ENCODE measurements at places on chromosomes 2 and 18.

DNA sequence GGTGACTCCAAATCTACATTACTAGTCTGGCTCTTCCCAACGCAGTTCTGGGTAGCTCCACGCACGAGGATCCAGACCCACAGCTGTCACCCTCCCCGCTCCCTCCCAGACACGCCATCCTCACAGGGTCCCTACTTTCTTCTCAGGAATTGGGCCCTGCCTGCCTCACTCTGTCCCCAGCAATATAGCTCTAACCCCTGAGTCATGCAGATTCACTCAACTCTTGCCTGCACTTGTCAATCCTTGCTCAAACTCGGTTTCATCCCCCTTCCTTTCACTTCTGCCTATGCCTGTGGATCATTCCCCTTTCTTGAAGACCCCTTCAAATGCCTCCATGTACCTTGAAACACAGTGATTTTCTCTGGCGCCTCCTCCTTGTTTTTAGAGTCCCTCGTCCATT is 5.0 kb downstream of the ST8SIA5 start:
- no peak for DNase-seq

GRCh38 chr18:10927286-10927992 is 221.9 kb downstream of the PIEZO2 start:
- DNase-seq: no peak

DNA sequence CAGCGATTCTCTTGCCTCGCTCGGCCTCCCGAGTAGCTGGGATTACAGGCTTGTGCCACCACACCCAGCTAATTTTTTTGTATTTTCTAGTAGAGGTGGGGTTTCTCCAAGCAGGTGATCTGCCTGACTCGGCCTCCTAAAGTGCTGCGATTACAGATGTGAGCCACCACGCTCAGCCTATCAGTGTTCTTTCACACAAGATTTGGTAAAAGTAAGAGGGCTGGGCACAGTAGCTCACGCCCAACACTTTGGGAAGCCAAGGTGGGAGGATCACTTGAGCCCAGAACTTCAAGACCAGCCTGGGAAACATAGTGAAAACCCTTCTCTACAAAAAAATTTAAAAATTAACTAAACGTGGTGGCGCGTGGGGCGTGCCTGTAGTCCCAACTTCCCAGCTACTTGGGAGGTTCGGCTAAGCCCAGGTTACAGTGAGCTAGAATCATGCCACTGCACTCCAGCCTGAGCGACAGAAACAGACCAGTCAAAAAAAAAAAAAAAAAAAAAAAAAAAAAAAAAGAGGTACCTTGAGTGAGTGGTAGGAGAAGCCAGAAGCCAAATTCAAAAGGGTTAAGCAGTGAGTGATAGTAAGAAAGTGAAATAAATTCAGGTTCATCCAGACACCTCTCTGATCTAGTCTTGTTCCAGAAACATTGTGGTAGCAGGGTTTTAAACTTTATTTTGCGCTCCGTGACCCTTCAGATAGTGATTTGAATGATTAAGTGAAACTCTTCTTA is 981 bp downstream of the MRPL53 start:
- DNase-seq: no peak

DNA sequence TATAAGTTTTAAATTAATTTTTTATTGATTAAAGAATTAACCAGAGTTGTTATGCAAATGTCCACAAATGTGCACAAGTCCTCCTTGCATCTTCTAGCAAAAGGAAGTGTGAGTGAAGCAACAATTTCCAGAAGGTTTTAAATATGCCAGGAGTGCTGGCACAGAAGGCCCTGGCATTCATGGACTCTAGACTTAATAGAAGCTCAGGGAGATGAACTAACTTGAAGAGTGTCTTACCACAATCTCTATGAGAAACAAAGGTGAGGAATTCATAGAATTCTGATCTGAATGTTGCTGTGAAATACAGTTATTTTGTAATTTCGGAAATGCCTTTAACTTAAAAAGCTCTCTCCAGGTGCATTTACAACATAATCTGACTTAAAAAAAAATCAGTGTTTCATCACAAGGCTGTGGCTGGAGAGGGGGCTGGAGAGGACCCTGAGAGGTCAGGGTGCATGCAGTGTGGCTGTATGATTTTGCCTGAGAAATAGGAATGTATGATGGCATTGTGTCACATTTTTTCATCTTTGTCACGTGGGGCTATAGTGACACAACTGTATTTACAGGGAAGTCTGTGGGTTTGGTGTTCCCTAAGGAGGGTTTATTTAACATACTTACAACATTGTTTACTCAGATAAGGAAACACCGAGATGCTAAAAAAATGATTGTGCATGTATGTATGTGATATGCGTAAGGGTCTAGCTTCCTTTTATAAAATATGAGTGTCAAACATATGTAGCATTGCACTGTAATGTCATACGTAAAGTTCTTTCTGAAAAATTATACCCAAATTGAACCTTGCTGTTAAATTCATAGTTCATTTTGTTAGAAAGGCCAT is 66.2 kb downstream of the MAP4K4 start:
- peak; percentile 1 for DNase-seq

DNA sequence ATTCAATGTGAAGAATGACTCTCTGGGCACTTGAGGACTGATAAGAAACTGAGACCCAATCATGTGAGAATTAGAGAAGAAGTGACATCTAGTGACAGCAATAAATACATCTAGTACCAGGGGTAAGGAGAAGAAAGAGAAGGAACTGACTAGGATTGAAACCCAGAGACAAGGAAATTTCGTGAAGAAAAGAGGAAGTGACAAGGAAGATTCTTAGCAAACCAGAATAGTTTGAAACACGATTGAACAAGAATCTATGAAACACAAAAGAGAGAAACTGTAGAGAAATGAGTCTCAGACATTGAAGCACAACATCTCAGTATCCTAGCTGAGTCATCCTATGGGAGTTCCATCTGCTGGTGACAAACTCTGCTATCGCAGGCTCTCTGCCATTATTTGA is 571.9 kb upstream of the PKDCC start:
- no peak for DNase-seq

DNA sequence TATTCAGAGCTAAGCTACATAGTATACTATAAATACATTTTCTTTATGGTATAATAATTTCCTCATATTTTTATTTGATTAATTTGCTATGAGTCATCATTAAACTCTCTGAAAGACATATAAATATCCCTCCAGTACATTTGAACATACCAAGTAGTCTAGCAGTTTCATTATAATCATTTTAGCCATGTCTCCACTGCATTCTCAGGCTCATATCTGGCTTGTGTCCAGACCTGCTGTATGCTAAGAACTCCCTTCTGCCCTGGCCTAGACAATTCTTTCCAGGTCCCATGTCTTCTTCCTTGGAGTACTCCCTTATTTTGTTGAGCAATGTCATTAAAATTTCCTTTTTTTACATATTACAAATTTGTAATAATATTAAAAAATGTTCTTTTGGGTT is 16.6 kb upstream of the DYNC1I2 start:
- no peak for DNase-seq

DNA sequence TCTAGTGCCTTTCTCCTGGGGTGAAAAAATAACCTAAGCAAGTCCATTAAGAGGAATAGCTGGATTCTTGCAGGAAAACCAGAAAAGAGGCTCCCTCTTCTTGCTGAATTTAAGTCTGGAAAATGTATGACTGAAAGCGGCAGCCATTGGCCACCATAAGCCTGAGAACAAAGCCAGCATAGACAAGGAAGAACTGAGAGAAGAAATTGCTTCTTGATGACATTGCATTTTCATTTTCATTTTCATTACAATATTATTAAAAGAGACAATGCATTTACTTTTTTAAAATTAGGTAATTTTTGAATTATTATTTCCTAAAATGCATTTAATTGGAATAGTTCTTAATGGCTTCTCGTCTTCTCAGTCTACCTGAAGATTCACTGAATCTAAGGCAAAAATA is 1157.5 kb upstream of the ZEB2 start:
- no peak for DNase-seq

GRCh38 chr18:63799189-63799588 is 24.0 kb downstream of the SERPINB7 start:
- DNase-seq: no peak

- no peak for DNase-seq
These were observed at the start of gene M1AP for GRCh38 chr2:74648009-74648443. M1AP (minus strand) TSS chr2:74648330; CDS start chr2:74640275, 8,055 bp downstream.

DNA sequence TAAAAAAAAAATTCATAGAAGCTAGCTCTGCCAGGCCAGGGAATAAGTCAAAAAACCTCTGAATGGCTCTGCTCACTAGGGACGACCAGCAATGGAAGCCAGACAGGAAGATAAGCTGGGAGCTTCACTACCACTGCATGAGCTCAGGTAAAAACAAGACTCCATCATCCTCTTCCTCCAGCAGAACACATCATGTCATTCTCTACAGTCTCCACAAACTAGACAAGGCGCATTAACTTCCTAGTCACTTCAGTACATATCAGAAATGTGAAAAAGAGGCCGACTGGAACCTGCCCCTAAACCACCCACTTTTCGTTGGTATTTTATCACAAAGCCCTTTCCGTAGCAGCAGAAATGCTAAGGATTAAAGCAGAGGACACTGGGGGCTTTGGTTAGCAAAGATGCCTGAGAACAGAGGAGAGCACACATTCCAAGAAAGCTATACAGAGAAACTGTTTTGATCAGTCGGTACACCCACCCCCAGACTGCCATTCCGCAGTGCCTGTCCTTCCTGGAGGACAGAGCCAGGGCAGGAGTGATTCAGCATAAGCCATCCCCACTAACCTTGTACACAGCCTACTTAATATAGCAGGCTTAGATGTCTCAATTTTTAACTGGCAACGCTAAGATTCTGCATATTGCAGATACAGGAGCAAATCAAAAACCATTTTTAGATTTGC is 53.4 kb downstream of the AAK1 start:
- DNase-seq: no peak

DNA sequence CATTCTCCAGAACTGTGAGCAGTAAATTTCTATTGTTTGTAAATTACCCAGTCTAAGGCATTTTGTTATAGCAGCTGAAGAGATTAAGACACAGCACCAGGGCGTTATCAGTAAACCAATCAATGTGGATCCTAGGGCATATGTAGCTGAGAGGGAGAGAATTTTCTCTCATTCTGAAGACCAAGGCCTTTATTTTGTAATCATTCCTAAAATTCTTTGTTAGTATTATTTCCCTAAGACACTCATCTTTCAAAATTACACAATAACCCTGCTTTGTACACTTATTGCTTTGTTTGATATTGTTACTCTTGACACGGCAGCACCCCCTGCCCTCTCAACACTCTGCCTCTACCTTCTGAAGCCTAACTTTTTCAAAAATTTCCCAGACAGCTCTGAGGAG is 419.1 kb downstream of the SLC4A3 start:
- no peak for DNase-seq

GRCh38 chr2:134087371-134087921 is 166.4 kb upstream of the MGAT5 start:
- no peak for DNase-seq

- DNase-seq: no peak
These were observed 152.9 kb upstream of the EPAS1 start for GRCh38 chr2:46144133-46144800.

GRCh38 chr2:213016166-213016983 is 135.0 kb downstream of the IKZF2 start:
- DNase-seq: no peak

DNA sequence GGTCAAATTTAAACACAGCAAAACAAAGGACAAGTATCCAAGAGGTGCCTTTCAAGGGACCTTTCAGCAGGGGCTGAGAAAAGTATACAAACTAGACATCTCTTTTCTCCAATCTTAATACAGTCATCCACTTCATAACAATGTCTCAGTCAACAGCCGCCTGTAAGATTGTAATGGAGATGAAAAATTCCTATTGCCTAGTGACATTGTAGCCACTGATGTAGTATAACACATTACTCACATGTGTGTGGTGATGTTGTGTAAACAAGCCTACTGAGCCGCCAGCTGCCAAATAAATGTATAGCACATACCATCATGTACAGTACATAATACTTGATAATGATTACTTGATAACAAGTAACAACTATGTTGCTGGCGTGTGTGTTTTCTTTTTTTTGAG is 31.0 kb downstream of the VIT start:
- DNase-seq: no peak

GRCh38 chr2:5230855-5231254 is 461.3 kb upstream of the SOX11 start:
- DNase-seq: no peak

DNA sequence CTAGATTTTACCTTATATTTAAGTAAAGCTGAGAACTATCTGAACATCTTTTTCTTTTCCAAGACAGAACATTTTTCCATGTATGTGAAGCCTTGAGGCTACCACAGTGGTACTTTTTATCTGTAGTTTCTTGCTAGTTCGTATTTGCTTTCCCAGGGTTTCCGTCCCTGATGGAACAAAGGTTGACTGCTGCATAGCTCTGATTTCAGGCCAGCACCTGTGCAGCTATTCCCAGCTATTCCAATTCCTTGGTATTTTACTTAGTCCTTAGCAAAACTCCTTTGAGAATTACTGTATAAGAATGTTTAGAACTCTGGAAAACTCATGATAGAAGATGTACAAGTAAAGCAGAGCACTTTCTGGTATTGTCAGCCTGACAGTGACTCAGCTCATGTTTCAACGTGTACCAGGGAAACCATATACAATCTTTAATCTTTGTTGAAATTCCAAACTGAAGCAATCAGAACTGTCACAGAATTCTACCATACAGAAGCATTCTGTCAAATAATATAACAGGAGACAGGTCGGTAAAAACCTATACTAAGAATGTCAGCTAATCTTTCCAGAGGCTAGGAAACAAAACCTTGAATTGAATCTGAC is 162.2 kb downstream of the PKP4 start:
- DNase-seq: no peak

GRCh38 chr2:130760754-130761751 is 5.7 kb downstream of the AMER3 start:
- no peak for DNase-seq

- DNase-seq: no peak
These were observed 11.2 kb downstream of the CFAP210 start for GRCh38 chr2:169683054-169683424.

GRCh38 chr2:33134791-33135560 is 188.2 kb downstream of the LTBP1 start:
- DNase-seq: no peak

- no peak for DNase-seq
These were observed 157.6 kb downstream of the RDH14 start for GRCh38 chr2:18402831-18403230.

DNA sequence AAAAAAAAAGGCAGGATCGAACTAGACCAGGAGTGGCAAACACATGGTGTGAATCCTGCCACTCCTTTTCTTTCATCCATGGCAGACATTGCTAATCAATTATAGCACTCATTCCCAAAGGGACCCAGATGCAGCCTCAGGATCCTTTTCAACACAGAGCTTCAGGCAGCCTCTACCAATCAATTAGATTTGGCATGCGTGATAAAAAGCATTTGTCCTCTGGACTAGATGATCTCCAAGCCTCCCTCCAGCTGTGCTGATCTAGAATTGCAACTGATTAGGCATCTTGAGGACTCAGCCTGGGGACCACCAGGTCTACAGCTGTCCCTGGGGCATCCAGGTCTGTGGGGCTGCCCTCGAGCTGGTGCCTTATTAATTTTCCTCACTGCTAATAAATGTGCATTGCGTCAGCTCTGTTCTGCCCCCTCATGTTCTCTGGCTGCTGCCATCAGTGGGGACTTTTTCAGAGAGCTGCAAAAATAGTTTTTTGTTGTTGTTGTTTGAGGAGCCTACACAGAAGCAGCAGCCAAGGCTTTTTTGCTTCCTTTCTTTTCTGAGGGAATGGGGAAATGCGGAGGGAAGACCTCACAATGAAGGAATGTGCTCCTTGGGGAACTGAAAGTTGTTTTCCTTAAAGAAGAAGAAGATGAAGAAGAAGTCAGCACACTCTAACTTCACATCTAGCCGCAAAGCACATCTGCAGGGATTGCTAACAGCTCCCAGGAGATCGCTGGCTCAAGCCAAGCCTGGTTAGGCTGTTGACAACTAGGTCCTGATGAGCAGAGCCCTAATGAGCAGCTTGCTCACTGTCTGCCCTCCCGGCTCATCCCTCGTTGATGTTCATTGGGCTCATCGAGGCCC is 8.8 kb upstream of the ATOH8 start:
- DNase-seq: peak; percentile 60

Measured in NCI-H524 (cell line).